ENCODE measurements at places on chromosomes 11 and 22.

DNA sequence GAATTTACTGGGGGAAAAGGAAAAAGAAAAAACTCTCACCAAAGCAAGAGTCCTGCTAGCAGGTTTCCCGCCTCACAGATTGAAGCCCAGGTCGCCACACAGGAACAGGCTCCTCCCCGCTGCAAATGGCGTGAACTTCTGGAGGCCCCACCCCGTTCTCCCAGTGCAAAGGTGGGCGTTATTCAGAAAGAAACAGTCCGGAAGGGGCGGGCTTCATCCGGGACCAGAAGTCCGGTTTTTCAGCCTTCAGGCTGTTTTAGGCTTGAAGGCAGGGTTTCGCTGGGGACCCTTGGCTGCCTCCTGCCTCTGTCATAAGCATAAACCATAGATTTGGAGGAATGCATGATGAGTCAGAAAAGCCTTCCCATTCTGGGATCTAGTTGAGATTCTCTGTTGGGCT, 148.3 kb upstream of the POU2AF2 start:
- DNase-seq = no peak

DNA sequence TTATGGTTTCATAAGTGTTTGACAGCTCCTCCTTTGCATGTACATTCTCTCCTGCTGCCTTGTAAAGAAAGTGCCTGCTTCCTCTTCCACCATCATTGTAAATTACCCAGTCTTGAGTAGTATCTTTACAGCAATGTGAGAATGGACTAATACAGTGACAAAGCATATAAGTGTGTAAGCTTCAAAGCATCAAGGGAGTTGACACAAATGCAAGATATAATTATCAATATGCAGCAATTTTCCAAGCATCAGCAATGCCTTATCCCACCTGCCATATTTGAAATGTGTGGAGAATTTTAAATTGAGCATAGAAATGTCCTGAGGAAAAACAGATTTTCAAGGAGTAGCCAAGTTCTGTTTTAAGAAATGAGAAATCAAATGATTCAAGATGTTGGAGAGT, 1.7 kb upstream of the OR5AL1 start:
- DNase-seq = no peak

DNA sequence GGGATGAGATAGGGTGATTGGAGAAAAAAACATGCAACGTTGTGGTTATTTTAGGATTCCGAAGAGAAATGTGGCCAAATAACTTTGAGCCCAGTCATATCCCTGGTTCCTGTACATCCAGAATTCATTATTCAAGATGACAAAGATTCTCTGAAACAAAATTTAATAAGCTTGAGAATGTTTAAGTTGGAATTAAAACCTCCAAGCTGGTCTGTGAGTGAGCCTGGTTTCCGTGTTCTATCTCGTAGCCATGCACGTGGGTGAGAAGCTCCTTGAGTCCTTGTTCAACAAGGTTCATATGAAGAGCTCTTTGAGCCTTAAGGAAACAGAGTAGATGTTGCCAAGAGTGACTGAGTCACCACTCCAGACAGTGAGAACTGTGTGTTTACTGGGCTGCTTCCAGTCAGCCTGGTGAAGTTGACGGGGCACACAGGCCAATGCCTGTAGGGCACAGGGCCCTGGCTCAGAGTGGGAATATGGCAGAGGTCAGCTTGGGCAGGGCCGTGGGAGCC, 206.5 kb downstream of the NAV2 start:
- no peak for DNase-seq

- DNase-seq = no peak
These were observed 356.3 kb downstream of the SOX6 start for GRCh38 chr11:16000065-16000464.

DNA sequence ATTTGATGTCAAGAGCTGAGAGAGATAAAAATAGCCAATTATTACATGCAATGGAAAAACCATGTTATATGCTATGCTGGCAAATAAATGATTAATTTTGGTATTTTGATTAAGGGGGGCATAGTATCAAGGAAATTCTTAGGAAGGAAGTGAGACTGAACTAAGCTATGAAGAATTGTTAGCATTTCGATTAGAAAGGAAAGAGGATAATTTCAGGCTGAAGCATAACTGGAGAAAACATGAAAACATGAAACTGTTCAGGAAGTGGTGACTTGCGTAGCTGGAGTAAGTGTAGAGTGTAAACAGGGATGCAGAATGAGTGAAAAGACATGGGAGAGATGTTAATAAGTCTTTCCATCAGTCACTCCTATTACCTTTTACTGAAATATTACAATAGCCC, 6.4 kb downstream of the ACRV1 start:
- no peak for DNase-seq

DNA sequence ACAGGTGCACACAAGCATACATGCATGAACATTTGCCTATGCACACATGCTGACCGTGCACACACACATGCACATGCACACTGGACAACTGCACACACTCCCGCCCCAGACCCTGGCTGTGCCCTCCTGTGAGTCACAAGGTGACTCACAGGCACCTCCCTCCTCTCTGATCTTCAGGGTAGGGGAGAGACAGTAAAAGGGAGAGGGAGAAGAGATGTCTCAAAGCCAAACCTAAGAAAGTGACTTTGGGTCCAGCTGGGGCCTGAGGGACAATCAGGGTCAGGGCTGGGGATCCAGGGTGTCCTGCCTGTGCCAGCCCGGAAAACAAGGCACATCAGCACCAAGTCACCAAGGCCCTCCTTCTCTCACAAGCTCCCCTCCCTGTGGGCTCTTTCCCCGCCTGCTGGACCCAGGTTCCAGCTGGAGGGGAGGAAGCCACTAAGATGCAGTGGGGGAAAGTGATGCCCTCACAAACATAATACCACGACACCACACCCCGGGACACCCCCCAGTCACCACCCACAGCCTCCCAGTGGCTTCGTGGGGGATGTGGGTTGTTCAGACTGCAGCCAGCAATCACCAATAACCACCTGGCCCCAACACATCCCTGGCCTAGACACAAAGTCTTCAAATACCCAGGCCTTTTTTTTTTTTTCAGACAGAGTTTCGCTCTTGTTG, 39.3 kb downstream of the PDGFB start:
- DNase-seq = no peak
